OCI-M1 (cell line): ENCODE measurements at places on chromosomes 3 and 15.

- DNase-seq: peak; percentile 35
Observed at GRCh38 chr3:115325539-115325938, 178.5 kb upstream of the ZBTB20 start.

DNA sequence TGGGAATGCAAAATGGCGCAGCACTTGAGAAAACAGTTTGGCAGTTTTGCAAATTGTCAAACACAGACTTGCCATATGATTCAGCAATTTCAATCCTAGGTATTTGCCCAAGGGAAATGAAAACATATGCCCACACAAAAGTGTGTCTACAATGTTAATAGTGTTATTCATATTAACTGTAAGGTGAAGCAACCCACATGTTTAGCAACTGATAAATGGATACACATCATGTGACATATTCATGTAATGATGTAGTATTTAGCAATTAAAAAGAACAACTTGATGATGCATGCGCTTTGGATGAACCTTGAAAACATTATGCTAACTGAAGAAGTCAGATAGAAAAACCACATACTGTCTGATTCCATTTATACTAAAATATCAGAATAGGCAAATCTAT lies 539.0 kb upstream of the PPP2R3A start:
- DNase-seq: no peak

DNA sequence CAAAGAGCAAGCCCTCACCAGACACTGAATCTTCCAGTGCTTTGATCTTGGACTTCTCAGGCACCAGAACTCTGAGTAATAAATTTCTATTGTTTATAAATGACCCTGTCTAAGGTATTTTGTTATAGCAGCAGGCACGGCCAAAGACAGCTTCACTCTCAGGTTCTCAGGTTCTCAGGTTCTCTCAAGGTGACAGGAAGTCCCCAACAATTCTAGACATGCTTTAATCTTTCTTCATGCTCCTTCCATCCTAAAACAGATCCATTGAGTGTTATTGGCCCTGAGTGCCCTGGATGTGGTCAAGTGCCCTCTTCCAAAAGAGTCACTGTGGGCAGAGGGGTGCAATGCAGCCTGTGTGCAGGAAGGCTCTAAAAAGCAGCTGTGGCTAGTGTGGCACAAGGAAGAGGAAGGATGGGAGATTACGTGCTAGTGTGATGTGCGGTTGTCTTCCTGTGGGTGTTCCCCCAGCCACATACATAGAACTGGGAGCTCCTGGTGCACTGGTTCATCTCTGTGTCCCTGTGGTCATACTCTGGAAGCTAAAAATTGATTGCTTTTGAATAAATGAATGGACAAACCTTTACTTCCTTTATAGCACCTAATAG lies 11.0 kb upstream of the RAB7A start:
- peak; percentile 19 for DNase-seq

DNA sequence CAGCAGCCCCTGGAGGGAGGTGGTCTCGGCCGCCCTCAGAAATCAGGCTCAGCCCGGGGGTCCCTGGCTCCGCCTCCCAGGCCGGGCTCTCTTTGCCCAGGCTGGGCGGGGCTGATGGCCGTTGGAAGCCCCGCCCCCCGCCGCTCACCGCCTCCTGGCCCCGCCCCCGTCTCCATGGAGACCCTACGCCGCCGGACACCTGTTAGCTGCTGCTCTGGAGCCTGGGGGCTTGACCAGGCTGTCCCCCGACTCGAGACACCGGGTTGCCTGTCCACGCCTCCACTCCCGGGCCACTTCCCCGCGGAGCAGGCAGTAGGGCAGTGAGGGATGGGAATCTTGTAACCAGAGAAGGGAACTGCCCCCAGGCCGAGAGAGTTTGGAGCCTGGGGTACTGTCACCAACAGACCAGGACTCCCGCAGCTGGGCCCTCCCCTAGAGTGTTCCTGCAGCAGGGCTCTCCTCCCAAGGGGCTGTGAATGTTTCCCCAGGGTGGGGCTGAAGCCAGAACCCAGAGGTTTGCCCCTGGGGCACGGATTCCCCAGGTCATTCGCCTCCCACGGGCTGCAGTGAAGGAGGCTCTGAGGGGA lies 27.8 kb upstream of the RPL32 start:
- DNase-seq: no peak

- no peak for DNase-seq
Observed at GRCh38 chr3:13199006-13199776, 126.0 kb upstream of the IQSEC1 start.

DNA sequence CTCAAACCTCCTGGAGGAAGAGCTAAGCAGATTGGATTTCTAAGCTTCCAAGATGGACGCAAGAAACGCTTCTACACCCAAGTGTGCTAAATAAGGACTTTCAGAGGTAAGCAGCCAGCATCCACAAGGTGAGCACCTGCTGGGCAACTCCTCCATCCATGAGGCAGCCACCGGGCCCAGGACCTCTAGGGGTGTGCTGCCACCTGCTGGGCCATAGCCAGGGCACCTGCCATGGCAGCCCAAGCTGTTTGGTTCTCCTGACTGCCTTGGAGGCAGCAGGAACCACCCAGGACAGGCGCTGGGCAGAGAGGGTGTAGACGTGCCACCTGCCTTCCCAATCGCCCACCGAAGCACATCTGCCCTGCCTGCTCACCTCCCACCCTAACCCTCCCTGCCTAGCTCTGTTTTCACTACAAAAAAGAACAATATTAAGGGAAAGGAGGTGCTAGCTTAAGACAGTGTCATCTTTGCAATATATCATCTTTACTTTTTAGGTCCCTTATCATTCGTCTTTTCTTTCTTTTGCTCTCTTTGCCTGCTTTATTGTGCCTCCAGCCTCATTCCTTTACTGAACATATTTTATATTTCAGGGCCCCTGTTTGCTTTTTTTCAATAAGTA lies 12.9 kb downstream of the C15orf62 start:
- peak; percentile 76 for DNase-seq

DNA sequence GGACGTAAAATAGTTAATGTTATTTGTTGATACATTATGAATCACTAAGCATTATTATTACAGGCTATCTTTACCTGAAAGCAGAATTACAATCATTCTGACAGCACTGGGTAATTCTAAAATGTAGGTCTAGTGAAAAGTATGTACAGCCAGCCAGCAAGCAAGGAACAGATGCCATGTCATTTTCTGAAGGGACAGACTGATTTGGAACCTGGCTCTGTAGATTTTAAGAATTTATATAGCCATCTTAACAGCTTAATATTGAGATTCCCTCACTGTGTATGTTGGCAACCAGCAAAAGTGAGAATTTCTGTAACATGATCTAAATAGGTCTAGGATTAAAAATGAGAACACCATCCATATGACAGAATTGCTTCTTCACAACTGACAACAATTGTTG lies 359.4 kb downstream of the ZIC4 start:
- no peak for DNase-seq

- peak; percentile 67 for DNase-seq
Observed at GRCh38 chr3:171347301-171348039, 112.7 kb downstream of the TNIK start.

DNA sequence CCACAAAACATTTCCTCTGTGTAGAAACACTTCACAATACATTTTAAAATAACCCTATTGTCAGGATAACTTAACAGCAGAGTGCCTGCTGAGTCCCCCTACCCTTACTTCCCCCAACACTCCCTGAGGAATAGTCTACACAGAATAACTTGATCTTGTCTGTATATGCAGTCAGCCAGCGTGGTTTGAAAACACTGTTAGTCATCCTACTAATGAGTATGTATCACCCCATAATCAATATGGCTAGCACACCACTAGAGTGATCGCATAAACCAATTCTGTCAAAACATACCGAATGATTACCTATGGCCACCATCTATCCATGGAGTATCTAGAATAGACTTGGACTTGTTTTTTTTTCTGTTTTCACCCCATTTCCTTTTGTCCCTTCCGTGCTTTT lies 152.7 kb upstream of the NECTIN3 start:
- DNase-seq: no peak

- DNase-seq: no peak
Observed at GRCh38 chr3:118775021-118775420, 259.6 kb downstream of the IGSF11 start.

DNA sequence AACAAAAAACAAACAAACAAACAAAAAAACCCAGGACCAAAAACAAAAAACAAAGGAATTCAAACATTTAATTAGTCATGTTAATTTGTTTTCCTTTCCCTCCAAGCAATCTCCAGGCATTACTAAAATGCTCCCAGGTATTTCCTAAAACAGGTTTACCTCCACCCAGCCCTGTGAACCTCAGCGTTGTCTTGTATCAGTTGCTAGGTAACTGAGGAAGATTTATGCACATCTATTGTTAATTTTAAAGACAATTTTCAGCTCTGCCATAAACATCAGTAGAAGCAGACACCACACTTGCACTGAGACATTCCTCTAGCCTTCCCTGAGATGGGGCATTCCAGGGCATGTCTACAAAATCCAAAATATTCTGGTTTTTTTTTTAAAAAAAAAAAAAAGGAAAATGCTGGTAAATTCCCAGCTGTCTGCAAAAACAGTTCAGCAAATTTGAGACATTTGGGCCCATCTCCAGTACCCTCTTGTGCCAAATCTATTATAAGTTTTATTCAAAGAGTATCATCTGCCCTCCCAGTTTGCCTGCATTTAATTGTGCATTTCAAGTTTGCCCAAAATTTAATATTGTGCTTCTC lies 227.6 kb downstream of the ADAMTS9 start:
- no peak for DNase-seq

GRCh38 chr3:40768536-40768935 lies 243.8 kb downstream of the ZNF621 start:
- no peak for DNase-seq

GRCh38 chr3:126340596-126340942 lies 16.6 kb downstream of the KLF15 start:
- no peak for DNase-seq

DNA sequence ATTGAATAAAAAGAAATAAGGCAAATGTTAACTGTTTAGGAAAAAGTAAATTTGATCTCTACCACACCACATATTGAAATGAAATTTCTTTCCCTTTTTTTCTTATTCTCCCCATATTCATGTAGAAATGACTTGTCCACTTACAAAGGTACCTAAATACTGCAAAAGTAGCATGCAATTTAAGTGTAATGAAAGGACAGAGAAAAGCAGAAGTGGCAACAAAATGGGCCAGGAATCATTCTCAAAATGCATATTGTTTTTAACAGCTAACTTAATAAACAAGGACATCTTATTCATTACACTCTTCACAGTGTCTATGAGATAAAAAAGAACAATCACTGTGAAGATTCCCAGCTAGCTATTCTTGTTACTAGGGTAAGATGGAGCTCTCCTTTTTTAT lies 40.6 kb upstream of the FGF7 start:
- no peak for DNase-seq
